ENCODE measurements at places on chromosomes 6 and 20.
A peak's percentile ranks its signal among the peaks of the same experiment; 100 is the strongest.

DNA sequence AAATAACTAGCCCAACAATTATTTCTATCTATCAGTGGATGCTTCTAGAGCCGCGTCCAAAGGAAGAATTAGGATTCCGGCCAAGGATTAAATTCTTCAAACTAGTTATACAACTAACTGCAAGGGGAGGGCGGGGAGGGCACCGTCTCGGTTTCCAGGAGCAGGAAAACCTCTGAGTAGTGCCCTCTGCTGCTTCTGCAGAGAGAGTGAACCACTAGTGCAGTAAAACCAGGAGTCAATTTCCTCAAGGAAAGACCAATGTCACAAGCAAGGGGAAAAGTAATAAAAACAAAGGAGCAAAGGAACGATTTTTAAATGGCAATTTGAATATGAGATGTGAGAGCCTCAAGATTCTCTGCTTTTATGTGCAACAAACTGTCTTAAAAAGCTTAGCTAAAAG, 16.5 kb upstream of the UBE2J1 start:
- DNase-seq: no peak

- no peak for DNase-seq
These were observed 100.7 kb downstream of the NOL4L start for GRCh38 chr20:32484225-32484957.

GRCh38 chr6:164142322-164142721, 727.8 kb downstream of the QKI start:
- DNase-seq: no peak

DNA sequence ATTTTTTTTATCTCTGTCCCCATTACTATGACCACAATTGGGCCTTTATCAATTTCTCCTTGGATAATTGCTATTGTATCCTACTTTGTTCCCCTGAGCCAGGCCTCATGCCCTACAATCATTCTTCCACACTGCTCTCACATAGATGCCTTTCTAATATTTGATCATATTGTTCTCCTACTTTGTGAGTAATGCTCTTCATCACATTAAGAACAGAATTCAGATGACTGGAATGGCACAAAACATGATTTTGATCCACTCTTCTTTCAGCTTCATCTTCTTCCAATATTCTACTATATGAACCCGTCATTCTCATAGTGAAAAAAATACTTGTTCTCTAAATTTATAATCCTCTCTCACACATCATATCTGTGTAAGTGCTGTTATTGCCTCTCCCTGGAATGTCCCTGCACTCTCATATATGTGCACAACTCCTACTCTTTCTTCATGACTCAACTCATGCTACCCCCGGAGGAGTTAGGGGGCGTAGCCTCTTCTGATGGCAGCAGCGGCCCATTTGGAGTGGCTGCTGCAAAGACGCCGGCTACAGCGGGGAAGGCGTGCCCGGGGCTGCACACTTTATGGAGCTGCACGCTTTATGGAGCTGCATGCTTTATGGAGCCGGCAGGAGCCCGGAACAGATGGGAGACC, 25.3 kb upstream of the HACE1 start:
- DNase-seq: no peak

DNA sequence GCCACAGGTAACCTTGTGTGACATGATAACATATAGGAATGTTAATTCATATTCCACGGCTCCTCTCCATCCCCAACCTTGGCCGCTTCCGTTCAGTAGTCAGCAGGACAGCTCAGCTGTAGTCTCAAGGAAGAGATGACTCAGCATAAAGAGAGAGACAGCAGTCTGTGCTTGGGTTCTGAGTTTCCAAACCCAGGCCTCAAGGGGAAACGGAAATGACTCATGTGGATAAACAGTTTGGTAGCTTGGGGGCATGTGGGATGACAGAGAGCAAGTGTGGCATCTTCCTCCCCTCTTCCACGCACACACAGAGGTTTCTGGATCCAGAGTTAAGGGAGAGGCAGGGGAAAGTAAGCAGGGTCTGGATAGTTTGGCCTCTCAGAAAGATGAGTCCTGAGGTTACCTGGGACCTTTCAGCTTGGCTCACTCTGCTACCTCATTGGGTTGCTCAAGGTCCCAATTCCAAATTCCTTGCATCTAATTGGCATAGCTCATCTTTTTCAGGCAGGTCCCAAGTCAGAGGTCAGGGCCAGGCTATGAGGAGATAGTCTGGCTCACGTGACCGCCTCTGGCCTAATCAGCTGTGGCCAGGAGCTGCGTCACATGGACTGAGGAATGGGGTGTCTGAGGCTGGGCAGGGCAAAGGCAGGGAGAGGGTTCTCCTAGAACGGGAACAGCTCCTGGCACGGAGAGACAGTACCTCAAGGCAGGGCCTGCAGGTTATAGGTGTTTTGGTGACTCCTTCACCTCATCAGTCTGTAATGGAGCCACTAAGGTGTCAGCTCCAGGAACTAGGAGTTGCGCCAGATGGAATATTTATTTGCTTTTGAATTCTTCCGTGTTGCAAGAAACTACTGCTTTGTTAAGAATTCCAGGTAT, 36.5 kb upstream of the MLN start:
- DNase-seq: no peak

GRCh38 chr6:28947831-28948270, 24.1 kb upstream of the TRIM27 start:
- no peak for DNase-seq

DNA sequence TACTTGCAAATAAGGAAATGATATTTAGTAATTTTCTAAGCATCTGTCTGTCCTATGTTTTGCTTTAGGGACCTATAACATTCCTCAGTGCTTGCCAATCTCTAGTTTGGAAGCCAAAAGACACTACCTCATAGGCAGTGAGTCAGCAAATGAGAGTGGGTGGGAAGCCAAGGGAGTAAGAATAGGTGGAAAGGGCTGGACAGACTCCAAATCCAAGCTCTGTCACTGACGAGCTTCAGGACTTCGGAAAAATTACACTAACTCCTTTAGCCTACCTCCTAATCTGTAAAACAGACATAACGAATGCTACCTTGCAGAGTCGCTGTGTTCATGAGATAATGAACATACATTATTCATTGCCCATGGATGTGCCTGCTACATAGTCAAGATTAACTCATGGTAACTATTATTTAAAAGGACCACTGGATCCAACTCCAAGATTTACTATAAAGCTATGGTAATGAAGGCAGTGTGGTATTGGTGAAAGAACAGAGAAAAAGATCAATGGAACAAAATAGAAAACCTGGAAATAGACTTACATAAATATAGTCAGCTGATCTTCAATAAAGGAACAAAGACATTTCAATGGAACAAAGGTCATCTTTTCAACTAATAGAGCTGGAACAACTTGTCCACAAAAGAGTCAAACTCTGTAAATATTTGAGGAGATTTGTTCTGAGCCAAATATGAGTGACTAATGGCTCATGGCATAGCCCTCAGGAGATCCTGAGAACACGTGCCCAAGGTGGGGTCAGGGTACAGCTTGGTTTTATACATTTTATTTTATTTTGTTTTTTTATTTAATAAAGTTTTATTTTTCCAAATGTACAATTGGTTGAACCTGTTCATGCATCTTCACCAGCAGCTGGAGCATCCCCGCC, 64.1 kb downstream of the FAM50B start:
- no peak for DNase-seq

DNA sequence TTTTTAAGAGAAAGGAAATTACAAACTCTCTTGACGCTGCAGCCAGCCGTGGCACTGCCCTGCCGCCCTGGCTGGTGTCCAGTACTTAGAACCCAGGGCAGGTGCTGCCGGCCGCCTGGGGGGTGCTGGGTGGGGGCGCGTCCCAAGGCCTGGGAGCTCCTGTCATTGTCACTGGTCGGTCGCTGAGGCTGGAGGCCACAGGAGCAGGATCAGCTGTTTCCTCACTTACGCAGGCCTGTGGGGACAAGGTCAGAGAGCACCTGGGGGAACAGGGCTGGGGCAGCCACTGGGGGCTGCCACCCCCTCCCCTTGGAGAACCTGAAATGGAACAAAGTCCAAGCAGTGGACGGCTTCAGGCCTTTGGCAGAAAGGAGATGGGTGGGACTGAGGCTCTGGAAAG, 5.6 kb downstream of the BIRC7 start:
- no peak for DNase-seq

DNA sequence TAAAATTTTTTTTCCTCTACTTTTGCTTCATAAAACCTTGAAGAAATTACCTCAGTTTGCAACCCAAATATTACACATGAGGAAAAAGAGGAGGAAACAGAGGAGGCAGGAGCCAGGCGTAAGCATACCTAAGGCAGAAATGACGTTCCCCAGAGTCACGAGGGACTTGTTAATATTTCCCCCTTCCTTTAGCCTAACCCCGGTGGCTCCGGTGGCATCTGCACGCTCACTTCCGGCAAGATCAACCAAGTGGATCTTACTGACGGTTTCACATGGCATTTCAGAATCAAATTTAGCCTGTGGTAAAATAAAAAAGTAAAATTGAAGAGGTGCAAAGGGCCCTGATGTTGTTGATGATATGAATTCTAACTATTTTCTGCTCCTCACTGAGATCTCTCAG, 67.4 kb downstream of the KIF16B start:
- no peak for DNase-seq

- DNase-seq: no peak
These were observed 15.2 kb upstream of the NOP56 start for GRCh38 chr20:2637246-2637645.

GRCh38 chr20:18287546-18287914, 797 bp upstream of the ZNF133 start:
- DNase-seq: no peak

- DNase-seq: no peak
These were observed 534.1 kb downstream of the MMUT start for GRCh38 chr6:48928937-48929336.

- DNase-seq: no peak
These were observed 112.3 kb upstream of the SYNDIG1 start for GRCh38 chr20:24357177-24357576.

- DNase-seq: no peak
These were observed 12.2 kb upstream of the FYN start for GRCh38 chr6:111885373-111886027.

GRCh38 chr6:44805238-44805846, 417.8 kb downstream of the CDC5L start:
- no peak for DNase-seq

GRCh38 chr6:40148882-40149573, 214.8 kb upstream of the MOCS1 start:
- no peak for DNase-seq

GRCh38 chr6:66289889-66290288, 582.9 kb upstream of the EYS start:
- no peak for DNase-seq

GRCh38 chr6:75926293-75927168, 145.9 kb downstream of the IMPG1 start:
- DNase-seq: no peak

GRCh38 chr6:81722506-81723223, 29.8 kb downstream of the TENT5A start:
- DNase-seq: no peak

GRCh38 chr6:26607434-26608230, 10.9 kb downstream of the ABT1 start:
- DNase-seq: peak; percentile 50

DNA sequence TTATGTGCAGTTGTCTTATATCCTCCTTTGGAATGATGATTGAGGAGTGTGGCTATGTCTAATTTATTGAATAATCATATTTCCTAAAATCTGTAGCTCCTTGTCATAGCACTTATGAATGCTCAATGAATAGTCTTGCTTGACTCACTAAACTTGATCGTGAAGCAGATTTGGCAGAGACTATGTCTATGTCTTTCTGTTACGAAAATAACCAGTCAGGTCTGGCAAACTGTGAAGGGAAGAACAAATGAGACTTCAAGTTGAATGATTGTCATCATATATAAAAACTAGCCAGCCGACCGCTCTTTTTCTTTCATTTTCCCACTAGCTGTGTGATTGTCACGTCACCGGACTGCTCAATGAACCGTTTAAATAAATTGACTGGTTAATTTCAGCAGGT, 1303.9 kb upstream of the GJE1 start:
- DNase-seq: no peak

- no peak for DNase-seq
These were observed 367.8 kb downstream of the ZFAND3 start for GRCh38 chr6:38187325-38187724.

- no peak for DNase-seq
These were observed 16.8 kb downstream of the TMEM244 start for GRCh38 chr6:129844118-129844891.

GRCh38 chr6:100464162-100464851, 414 bp downstream of the SIM1 start:
- DNase-seq: no peak

- DNase-seq: no peak
These were observed 60.0 kb downstream of the CNKSR3 start for GRCh38 chr6:154450498-154450897.

DNA sequence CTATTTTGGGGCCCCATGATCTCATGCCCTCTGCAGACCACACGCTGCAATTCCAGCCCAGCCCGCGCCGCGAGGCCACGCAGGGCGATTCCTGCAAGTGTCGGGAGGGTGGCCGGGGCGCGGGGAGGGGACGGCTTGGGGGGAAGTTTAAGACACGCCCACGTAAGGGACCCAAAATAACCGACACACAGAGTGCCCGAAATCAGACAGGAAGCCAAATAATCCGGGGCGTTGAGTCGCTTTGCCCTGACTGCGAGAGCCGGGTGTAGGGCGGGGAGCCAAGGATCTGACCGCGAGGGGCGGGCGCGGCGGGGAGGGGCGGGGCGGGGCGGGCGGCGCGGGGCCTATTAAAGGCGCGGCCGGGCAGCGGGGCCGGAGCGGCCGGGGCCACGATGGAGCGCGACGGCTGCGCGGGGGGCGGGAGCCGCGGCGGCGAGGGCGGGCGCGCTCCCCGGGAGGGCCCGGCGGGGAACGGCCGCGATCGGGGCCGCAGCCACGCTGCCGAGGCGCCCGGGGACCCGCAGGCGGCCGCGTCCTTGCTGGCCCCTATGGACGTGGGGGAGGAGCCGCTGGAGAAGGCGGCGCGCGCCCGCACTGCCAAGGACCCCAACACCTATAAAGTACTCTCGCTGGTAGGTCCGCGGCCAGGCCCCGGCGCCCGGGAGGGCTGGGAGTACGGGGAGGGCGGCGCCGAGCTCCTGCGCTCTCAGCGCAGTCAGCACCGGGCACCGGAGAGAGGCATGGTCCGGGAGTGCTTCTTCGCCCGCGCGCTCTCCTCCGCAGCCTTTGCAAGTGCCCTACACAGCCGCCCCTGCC, at the start of gene ENPP1:
Gene ENPP1, plus strand, starts transcription at position 377 of the 816 bp plus-strand sequence. Its CDS starts 16 bp downstream, at position 393.
- DNase-seq: peak; percentile 16

- DNase-seq: no peak
These were observed 169.9 kb upstream of the HDDC2 start for GRCh38 chr6:125471667-125472066.

GRCh38 chr6:146543940-146544615, 445 bp downstream of the RAB32 start:
- no peak for DNase-seq

DNA sequence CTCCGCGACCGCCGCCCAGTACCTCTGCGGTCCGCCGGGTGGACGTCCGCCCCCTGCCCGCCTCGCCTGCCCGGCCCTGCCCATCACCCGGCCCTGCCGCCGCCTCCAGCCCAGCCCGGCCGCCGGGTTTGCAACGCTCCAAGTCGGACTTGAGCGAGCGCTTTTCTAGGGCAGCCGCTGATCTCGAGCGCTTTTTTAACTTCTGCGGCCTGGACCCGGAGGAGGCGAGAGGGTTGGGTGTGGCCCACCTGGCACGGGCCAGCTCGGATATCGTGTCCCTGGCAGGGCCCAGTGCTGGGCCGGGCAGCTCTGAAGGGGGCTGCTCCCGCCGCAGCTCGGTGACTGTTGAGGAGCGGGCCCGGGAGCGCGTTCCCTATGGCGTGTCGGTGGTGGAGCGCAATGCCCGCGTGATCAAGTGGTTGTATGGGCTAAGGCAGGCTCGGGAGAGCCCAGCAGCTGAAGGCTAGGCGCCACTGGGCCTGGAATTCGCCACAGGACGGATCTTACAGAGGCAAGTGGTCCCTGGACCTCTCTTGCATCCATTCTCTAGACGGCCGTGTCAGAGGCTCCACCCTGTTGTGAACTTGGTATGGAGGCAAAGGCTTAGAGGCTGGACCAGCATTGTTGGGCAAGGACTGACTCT, 11.8 kb downstream of the FAM110A start:
- DNase-seq: no peak

Data from T-cell (primary cell).